ENCODE measurements at places on chromosomes 2 and 18. TPM values are rescaled to one million over a fixed set of nuclear protein-coding genes. Genes with fewer than 3 reads are reported as not detected.

DNA sequence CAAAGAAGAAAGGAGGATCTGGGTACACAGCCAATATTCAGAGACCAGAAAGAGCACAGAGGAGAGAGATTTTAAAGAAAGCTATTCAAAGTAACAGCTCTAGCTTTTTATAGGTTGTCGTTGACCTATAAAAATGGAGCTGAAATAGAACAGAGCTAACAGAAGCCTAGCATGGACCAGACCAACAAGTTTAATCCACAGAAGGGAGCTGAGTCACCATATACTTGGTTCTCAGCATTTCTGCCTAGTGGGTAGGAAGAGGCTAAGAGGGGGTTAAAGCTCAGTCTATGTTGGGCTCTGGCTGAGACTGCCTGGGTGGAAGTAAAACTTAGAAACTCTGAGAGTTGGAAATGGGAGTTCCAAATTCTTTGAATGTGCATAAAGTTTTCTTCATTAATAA lies 678.0 kb upstream of the CDH2 start:
- peak; percentile 13 for DNase-seq

- DNase-seq = no peak
Observed at GRCh38 chr2:239898292-239898925, 126.7 kb downstream of the NDUFA10 start.

- peak; percentile 61 for DNase-seq
Observed at GRCh38 chr2:231701456-231702373, 6.6 kb upstream of the PTMA start.

Gene VSNL1
- 0.09 TPM for total RNA-seq

Gene LBX2
- total RNA-seq = 1.7 TPM

Gene CXCR1
- total RNA-seq = not detected

Gene PLA2R1
- 1.4 TPM for total RNA-seq
